C1 segment of cervical spinal cord (tissue), 14 donors: ENCODE measurements at places on chromosomes 5 and 9.

DNA sequence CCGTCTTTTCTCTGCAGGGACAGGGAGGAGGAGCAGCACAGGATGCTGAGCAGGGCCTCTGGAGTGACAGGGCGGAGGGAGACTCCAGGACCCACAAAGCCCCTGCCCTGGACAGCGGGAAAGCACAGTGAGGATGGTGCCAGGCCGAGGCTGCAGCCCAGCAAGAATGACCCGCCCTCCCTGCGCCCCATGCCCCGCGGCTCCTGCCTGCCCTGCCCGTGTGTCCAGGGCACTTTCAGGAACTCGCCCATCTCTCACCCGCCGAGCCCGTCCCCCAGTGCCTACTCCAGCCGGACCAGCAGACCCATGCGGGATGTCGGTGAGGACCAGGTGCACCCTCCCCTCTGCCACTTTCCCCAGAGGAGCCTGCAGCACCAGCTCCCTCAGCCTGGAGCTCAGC lies 9.1 kb upstream of the EXOC3 start:
- no peak for DNase-seq

GRCh38 chr9:82549174-82549821 lies 513.6 kb downstream of the RASEF start:
- DNase-seq = no peak

DNA sequence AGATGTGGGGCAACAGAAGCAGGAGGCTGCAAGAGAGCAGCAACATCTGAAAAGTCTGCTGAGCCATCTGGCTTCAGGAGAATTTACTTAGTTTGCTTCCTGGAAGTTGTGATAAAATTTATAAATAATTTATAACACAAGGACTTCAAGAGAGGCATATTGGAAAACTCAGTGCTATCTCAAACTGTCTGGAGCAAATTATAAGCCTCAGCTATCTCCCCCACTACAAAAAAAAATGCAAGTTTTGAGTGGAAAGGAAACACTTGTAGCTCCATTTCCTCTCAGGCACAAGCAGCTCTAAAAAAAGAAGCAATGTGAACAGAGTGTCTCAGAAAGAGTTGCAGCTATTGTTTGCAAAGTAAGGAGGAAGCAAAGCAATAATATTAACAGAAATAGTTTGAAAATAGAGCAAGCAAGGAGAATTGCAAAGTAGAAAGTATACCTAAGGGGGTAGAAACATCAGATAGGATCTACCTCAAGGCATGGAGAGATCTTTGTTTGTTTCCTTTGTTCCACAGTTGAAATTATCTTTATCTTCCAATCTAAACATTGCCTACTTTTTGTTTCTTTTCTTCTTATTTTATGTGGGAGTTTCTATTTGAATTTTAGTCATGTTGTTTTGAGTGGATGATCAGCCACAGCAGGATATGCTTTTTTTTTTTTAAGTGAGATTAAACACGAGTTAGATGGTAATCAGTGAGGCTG lies 55.9 kb upstream of the IL6ST start:
- DNase-seq = no peak

GRCh38 chr9:88684046-88684445 lies 149.1 kb downstream of the NXNL2 start:
- DNase-seq = no peak
